PC-9 (cell line): ENCODE measurements at places on chromosomes 2 and 18.

DNA sequence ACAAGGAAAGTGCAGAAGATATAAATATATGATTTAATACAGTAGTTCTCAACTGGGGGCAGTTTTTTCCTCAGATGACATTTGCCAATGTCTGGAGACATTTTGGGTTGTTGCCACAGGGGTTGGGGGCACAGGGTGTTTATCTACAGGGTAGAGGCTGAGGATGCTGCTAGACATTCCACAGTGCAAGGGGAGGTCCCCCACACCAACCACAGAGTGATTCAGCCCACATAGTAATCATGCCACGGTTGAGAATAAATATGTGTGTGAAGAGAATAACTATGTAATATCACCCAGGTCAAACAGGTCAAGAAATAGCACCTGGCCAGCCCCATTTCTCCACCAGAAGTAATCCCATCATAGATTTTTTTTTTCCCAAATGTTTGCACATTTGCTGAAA lies 17.9 kb downstream of the DYSF start:
- peak; percentile 35 for DNase-seq

- DNase-seq, result no peak
Observed at GRCh38 chr2:130743278-130743677, 12.1 kb upstream of the AMER3 start.

- DNase-seq, result peak; percentile 39
Observed at GRCh38 chr18:46182633-46183358, 78.6 kb downstream of the HAUS1 start.

- DNase-seq, result no peak
Observed at GRCh38 chr2:232571026-232571474, 20.6 kb downstream of the EIF4E2 start.

DNA sequence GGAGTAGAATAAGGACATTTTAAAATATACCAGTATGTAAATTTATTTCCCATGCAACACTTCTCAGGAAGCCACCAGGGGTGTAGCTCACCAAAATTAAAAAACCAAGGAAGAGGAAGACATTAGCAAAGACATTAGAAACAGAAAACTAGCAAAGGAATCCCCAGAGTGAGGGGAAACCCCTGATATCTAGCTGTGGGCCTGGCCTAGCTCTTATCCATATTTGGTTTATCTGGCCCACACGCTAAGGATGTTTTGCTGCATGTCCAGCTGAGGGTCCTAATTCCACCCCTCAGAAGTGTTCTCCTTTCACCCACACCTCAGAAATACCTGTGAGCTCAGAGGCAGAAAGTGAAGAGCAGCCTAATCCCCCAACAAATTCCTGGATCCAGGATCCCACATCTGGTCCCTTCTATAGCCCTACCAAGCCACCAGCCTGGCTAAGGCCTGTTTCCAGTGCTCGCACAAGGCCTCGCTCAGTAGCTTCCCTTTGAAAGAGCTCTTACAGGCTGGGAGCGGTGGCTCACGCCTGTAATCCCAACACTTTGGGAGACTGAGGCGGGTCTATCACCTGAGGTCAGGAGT lies 17.4 kb downstream of the OSBPL1A start:
- no peak for DNase-seq

GRCh38 chr2:241929551-241930490 lies 60.3 kb downstream of the RTP5 start:
- DNase-seq, result no peak

DNA sequence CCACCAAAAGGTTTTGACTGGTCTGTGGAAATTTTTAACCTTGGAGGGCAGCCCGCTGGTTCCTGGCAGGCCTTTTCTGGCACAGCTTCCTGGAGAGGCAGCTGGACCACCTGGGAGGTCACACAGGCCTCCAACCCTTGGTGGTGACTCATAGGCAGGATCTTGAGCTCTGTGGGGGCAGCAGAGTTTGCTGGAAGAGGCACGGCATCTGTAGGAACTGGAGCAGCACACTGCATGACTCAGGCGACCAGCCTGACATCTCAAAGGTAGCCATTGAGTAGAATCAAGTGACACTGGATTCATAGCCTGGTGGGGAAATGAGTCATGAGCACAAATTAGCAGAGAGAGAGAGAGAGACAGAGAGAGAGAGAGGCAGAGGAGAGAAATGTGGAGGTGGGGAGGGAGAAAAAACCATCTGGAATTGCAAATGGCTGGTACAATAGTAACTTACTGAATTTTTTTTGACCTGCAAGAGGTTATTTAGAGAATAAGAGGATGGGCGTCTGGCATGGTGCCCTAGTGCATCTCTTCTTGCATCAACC lies 57.4 kb downstream of the TRPM8 start:
- peak; percentile 100 for DNase-seq

DNA sequence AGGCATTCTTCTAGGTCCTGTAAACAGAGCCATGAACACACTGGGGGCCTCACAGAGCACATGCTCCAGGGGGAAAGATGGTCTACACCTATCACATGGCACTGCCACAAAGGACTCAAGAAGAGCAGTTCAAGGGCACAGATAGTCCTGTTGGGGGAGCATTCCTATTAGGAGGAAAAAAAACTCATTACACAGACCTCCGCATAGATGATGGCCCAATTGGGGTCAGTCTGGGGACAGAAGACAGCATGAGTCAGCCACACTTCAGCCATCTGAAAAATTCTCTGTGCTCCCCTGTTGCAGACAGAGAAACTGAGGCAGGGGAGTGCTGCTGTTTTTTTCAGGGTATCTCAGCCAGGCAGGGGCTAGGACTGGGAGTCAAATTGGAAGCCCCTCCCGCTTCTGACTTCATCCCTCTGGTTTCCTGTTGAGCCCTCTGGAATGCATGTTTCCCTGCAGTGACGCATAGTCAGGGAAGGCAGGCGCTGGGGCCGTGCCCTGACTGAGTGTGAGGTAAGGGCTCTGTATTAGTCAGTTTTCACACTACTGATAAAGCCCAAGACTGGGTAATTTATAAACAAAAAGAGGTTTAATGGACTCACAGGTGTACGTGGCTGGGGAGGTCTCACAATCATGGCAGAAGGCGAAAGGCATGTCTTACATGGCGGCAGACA lies 67.9 kb downstream of the RHOB start:
- DNase-seq, result peak; percentile 77

DNA sequence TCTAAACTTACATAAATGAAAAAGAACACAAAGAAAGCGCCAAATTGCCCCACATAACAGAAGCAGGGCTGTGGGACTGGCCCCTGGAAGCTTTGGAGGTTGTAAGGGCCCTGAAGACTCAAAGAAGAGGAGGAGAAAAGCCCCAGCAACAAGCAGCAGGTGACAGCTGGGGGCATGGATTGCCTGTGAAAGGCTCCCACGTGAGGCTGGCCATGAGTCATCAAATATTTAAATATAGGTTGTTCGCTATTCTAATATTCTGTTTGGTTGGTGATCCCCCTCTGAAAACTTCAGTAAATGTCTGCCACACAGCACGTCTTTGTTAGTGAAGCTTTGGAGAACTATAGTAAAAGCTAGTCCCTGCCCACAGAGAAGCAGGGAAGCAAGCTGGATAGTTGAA lies 132.4 kb downstream of the MREG start:
- no peak for DNase-seq

DNA sequence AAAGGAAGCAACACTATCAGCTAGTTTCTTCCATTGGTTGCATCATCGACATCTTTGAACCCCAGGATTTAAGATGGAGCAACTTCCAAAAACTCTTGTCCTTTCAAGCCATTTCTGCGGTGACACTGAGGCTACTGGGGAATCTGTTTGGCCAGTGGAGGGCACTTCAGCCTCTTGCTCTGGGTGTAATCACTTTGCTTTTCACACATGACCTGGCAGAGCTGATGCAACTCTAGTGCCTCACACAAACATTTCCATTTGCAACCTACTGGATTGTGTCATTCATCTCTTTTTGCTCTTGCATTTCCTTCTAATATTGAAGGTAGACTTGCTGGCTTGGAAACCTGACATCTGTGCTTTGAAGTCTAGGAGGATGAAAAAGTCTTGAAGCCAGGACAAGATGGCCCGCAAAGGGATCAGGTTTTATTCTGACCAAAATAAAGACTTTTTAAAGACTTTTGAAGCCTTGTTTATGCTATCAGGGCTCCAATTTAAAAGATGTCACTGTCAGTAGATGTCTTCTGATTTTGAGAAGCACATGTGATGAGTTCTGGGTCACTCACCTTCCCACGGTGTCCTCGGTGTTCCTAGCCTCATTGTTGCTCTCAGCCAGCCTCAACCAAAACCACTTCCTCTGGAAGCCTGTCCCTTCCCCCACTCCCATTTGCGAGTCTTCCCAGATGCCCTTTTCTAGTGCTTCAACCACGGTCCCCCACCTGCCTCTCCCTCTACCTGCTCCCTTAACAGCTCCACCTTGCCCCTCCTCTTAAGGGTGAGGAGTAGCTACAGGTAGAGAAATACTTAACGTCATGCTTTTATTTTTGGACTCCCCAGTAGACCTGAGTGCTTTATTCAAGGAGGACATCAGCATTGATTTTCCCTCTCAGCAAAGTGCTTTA lies 69.7 kb upstream of the KCNE4 start:
- peak; percentile 90 for DNase-seq
